Endothelial cell (in vitro differentiated cells): ENCODE measurements at places on chromosomes 13 and 19. TPM values are rescaled to one million over a fixed set of nuclear protein-coding genes. Genes with fewer than 3 reads are reported as not detected.
A peak's percentile ranks its signal among the peaks of the same experiment; 100 is the strongest.

The LAIR1 gene
- total RNA-seq, result 2.1 TPM

GRCh38 chr19:12751635-12752034 is at the start of gene BEST2:
Gene BEST2 (plus strand): TSS chr19:12751791. CDS start chr19:12752593, 802 bp downstream.
- DNase-seq, result no peak

The CEACAM1 gene
- 9.3 TPM for total RNA-seq

DNA sequence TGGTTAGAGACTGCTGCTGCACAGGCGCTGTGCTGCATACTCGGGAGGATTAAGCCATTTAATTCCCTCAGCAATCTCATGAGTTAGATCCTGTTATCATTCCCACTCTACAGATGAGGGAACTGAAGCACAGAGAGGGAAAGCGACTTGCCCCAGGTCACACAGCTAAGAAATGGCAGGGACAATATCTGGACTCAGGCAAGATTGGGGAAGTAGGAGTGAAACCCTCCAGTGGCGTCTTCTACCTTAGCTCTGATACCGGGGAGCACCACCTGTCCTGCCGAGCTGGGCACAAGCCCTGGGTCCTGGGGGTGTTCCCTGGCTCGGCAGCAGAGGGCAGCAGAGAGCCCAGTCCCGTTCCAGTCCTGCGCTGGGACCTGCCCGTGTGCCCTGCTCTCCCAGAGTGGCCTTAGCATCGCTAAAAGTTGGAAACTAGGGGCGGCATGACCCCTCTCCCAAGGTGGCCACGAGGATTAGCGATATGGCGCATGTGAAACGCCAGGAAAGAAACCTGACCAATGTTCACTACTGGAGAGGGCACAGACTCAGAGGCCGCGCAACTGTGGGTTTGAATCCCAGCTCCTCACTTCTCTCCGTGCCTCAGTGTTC is 20.5 kb downstream of the CYTH2 start:
- DNase-seq, result peak; percentile 95

The BRSK1 gene
- 14.1 TPM for total RNA-seq

DNA sequence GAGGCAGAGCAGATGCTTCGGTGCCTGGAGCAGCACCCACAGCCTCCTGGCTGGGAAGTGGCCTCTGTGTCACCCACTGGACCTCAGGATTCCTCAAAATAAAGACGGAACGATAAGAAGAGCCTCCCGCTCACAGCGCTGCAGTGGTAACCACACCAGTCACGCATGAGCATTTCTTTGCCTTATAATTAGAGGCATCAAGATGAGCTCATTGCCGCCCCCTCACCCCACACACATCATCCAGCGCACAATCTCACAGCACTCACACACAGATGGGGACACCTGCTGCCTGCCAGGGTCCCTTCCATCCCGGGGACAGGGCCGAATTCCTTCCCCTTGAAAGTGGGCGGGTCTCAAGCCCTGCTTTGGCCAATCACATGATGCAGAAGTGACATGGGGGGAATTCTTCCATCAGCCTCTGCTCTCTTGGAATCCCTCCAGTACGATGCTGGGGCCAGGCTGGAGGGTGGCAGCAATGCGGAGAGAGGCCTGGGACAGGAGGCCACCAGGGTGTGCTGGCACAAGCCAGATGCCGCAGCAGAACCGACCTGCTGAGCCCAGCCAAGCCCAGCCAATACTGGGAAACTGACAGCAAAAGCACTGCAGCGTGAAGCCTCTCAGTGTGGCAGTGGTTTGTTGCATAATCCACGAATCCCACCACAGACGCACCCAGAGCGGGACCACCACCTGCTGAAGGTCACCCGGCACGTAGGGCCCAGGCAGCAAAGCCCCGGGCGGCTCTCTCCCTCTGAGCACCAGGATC is 16.0 kb downstream of the PIP5K1C start:
- no peak for DNase-seq

The TPP2 gene
- 91.2 TPM for total RNA-seq
